ENCODE measurements at places on chromosomes 5 and 9. TPM values are rescaled to one million over a fixed set of nuclear protein-coding genes. Genes with fewer than 3 reads are reported as not detected.

HEXB gene
- total RNA-seq = 128 TPM

RABL6 gene
- 92.7 TPM for total RNA-seq

GMCL2 gene
- not detected for total RNA-seq

TMEM174 gene
- not detected for total RNA-seq

PRELID1 gene
- total RNA-seq = 210 TPM

GADD45G gene
- total RNA-seq = 0.19 TPM

POLK gene
- total RNA-seq = 24.9 TPM

TAF11L10 gene
- total RNA-seq = not detected

DNA sequence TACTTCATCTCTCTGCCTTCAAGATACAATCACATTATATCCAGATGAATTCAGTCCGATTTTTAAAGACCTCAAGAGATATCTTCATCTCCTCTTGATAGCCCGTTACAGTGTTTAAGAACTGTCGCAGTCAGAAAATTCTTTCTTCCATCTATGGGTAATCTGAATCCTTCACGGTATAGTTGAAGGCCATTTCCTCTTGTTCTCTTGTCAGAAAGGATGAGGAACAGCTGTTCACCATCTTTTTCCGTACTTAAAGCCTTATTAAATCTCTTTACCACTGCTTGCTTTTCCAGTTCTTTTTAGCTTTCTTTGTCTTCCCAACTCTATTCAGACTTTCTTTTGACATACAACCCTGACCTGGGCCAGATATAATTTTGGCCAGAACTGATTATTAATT, 121.8 kb downstream of the XRCC4 start:
- H3K27me3 ChIP-seq = no peaks in the 10 kb centered on the region
- no peaks in the 10 kb centered on the region for H3K36me3 ChIP-seq

All from HFFc6 (cell line).